Hypothalamus (tissue), 51 donors: ENCODE measurements at places on chromosomes 3 and 15.

GRCh38 chr3:76570436-76571057, 469.4 kb upstream of the ROBO2 start:
- DNase-seq = no peak

DNA sequence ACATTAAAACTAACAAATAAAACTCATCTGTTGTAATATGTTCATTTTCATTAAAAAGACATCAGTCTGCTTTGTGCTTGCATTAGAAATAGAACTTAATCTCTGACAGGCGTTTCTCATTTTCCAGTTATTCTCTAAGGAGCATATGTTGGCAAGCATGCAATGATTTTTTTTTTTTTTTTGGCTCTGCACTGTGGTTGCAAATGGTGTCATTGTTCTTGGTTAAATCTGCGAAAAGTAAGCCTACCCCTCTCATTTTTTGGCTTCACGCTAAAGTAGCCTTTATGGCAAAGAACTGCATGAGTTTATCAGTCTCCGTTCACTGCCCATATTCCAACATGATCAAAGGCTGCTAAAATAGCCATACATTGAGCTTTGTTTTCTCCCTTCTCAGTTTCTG, 403.2 kb downstream of the MECOM start:
- no peak for DNase-seq

GRCh38 chr3:23624305-23624704, 181.4 kb upstream of the UBE2E1 start:
- no peak for DNase-seq

GRCh38 chr3:16816048-16816780, 68.5 kb upstream of the PLCL2 start:
- DNase-seq = no peak

GRCh38 chr3:100150473-100150872, 36.2 kb upstream of the FILIP1L start:
- DNase-seq = no peak
